Glutamatergic neuron (in vitro differentiated cells): ENCODE measurements at places on chromosomes 6 and 20.

DNA sequence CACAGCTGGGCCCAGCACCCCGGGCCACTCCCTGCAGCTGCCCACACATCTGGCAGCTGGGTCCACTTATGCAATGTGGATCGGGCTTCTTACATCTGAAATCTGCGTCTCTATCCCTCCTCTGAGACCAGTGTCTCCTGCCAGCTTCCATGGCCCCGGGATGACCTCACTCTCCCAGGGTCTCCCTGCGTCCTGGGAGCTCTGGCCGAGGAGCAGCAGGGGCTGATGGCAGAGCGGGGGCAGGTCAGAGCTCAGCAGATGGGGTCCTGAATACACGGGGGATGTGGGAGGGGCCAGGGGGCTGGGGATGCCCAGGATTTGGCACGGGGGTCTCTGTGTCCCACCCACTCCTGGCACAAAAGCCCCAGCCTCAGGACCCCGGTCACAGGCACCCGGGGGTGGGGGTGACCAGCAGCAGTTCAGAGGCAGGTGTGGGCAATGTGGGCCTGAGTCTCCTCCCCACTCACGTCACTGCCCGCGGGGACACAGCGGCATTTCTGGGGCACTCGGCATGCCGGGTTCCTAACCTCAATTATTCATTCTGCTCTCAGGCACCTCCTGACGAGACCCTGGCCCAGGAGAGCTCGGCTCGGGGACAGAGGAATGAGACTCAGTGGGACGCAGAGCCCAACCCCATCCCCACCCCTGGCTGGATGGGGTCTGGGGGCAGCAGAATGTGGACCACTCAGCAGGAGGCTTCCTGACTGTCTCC, 16.4 kb downstream of the CHRNA4 start:
- peak; percentile 76 for DNase-seq

DNA sequence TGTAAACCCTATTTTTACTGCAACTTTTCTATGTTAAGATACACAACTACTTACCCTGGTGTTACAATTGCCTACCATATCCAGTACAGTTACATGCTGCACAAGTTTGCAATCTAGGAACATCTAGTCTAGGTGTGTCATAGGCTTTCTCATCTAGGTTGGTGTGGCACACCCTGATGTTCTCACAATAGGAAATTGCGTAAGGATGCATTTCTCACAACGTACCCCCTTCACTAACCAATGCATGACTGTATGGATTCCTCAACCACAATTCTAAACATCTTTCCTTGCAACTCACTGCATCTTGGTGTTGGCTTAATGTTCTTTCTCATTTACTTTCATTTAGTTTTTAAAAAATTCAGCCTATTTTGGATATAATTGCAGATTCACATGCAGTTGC, 31.6 kb downstream of the GJA10 start:
- DNase-seq: no peak

DNA sequence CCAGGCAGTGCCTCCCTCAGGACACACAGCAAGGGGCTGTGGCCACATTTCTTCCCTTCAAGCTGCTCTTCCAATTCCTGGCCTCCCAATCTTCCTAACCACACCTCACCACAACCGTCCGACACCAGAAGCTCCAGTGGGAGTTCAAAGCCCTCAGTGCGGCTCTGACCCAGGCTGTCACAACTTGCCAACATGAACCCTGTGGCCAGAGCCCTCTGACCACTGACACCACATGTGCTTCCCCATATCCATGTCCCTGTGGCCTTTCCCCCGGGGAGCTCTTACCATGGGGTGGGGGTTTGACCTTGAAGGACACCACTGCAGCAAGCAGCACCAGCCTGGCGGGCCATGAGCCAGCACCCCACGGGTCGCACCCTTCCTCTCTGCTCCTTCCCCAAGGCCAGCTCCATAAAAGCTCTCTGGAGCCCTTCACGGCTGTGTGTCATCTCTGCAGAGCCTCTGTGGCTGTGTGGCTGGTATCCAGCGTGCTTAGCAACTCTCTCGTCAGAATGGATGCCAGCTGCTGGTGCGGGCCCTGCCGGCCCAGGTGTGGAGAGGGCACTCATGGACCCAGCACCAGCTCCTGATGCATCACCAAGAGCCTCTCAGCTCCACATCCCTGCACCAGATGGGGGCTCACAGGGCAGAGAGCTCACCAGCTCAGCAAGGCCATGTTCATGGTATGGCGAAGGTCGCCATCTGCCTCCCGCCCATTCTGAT, 106.1 kb downstream of the PSMB1 start:
- no peak for DNase-seq

DNA sequence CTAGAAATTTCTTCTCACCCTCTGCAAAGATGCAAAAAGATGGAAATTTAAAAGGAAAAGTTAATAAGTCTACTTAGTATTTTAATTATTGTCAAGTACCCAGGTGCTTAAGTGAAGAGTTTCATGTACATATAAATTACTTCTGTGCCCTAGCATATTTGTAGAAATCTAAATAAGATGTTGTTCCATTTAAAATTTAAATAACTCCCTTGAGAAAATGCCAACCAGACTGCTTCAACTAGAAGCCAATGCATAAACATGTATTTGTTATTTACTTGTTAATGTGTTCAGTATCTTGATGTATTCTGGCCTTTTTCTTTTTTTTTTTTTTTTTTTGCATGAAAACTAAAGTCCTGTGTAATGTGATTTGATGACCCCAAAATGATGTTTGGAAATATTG, 6.3 kb upstream of the TMEM244 start:
- DNase-seq: no peak

DNA sequence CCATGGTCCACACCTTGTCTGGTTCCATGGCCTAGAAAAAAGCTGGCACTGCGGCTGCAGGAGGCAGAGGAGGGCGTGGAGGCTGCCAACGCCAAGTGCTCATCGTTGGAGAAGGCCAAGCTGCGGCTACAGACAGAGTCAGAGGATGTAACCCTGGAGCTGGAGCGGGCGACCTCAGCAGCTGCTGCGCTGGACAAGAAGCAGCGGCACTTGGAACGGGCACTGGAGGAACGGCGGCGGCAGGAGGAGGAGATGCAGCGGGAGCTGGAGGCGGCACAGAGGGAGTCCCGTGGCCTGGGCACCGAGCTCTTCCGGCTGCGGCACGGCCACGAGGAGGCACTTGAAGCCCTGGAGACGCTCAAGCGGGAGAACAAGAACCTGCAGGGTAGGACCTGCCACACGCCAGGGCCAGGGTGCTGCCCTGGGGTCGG, 43.4 kb downstream of the MYH7B start:
- no peak for DNase-seq

DNA sequence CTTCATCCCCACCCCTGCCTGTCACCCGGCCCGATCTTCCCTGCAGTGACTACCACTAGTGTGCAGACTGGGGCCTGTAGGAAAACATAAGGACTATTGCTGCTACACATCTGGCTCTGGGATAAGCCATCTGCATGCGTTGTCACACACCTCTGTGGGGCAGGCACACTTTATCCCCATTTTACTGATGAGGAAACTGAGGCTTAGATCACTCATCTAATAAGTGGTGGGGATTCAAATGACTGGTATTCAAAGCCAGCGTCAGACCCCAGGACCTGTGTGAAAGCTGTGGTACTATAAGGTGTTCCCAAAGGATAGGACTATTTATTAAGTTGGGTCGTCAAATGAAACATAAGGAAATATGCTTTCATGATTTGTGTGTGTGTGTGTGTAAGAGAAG, 148.9 kb upstream of the RNF24 start:
- no peak for DNase-seq

DNA sequence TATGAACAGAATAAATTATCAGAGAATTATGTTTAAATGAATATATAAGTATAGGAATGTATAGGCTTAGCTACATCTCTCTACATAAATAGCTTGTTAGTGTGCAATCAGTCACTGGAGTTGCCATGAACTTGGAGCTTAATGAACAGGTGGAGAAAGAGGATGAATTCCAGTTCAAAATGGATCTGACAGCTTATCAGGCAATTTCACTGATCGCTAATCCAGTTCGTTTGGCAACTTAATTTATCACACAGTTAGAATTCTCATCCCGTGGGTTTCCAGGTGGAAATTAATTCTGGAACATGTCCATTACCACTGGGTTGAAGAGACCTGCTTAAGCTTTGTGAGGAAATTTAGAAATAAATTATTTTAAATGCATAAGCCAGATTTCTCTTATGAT, 118.1 kb downstream of the MACROD2 start:
- no peak for DNase-seq

- DNase-seq: no peak
Measured at GRCh38 chr6:6697620-6698019, 109.1 kb downstream of the LY86 start.

GRCh38 chr6:145749632-145750031, 14.3 kb upstream of the EPM2A start:
- DNase-seq: no peak

DNA sequence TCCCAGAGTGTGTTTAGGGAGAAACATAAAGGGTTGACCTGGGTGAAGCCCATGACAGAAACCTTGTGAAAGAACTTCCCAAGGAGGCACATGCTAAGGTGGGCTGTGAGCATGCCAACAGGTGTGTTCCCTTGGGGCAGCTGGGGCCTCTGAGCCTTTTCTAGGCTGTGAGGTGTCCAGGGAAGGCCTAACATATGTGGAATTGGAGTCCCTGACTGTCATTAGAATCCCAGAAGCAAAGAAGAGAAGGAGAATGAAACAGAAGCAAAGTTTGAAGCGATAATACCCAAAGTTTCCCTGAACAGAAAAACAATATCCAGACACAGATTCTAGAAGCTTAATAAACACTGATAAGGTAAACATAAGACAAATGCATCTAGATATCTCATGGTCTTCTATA, 143.3 kb downstream of the CD83 start:
- DNase-seq: no peak

GRCh38 chr6:11418290-11418905, 119.2 kb upstream of the TMEM170B start:
- no peak for DNase-seq

DNA sequence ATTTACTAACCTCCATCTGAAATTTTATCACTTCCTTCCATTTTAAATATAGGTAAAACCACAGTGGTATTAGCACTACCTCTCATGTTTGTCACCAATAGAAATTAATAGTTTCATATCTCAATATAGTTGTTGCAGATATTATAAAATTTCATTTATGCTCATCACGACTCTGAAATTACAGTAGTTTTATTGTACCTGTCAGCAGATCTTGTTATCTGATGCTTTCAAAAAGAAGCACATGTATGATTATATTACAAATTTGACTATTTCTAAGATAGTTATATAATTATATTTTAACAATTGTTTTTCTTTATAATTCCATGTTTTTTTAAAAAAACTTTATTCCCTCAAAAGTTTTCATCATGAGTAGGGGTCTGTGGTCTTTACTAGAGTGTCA, 4.8 kb downstream of the TAAR5 start:
- DNase-seq: no peak

- no peak for DNase-seq
Measured at GRCh38 chr6:127748290-127748689, 152.6 kb downstream of the THEMIS start.

DNA sequence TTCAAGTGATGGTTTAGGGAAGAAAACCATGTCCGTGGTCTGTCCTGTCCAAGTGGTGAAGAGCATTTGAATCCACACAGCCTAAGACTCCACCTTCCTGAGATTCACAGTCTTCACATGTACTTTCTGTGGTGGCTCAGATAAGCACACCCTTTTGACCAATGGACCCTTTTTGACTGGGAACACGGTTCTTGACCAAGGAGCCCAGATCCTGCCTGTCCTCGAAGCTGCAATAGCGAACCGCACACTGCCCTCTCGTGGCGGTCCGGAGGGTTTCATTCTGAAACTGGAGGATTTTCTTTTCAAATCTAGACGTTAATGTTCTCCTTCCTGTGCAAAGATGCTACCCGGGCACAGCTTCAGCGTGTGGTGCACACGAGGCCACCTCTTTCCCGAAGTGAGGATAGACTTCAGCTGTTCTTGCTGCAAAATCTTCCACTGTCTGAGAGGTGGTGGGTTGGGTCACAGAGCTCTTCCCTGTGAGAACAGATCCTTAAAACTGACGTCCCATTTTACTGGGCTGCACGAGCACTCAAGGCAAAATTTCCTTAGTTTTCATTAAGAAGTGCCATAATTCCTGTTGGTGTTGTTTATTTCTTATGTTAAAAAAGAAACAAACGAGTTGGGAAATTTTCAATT, 90.5 kb downstream of the SYNJ2 start:
- DNase-seq: peak; percentile 83

DNA sequence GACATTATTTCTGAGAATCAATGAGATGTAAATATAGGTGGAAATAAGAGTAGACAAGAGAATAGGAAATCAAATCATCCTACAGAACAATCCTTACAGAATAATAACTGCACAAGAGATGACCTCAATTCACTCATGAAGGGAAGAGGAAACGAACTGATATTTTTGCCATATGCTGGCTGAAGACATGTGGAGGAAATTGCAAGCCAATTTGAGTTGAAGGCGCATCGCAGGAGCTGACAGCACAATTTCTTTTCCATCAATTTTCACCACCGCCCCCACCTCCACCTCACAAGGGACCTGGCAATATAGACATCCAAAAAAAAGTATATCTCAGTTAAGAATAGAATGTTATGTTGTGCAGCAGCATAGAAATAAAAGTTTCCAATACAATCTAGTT, 20.3 kb downstream of the CITED2 start:
- DNase-seq: no peak

DNA sequence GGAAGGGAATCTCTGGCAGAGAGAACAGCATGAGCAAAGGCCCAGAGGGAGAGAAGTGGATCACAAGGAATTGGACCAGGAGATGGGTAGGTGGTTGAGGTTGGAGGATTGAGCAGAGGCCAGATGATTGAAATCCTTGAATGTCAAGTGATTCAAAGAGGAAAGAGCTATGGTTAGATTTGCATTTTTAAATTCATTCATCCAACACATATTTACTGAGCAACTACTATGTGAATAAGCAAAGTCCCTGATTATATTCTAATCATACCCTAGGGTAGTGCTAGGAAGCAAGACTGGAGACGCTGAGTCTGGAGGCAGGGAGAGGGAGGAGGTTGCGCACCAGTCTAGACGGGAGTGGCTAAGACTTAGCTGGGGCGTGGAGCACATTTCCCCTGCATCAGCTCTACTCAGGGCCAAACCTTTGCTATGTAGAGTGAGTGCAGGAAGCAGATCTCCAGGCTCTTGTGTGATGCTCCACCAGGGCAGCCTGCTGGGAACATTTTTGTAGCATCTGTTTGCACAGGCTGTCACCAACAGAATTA, 40.2 kb downstream of the EYA2 start:
- DNase-seq: no peak

- no peak for DNase-seq
Measured at GRCh38 chr6:122817766-122818165, 28.7 kb downstream of the SMPDL3A start.

GRCh38 chr20:38308047-38308438, 4.1 kb downstream of the BPI start:
- no peak for DNase-seq

- no peak for DNase-seq
Measured at GRCh38 chr20:16125816-16126215, 447.4 kb downstream of the KIF16B start.

- no peak for DNase-seq
Measured at GRCh38 chr20:62377615-62378178, 9.2 kb upstream of the RPS21 start.

DNA sequence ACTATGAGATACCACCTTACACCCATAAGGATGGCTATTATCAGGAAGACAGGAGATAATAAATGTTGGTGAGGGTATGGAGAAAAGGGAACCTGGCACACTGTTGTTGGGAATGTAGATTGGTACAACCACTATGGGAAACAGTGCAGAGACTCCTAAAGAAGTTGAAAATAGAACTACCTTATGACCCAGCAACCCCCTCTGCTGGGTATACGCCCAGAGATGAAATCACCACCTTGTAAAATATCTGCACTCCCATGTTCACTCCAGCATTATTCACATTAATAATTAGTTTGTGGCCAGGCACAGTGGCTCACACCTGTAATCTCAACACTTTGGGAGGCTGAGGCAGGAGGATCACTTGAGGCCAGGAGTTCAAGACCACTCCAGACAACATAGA, 26.8 kb downstream of the ZBTB9 start:
- no peak for DNase-seq
